ENCODE measurements at places on chromosomes 4 and X. TPM values are rescaled to one million over a fixed set of nuclear protein-coding genes. Genes with fewer than 3 reads are reported as not detected.

DNA sequence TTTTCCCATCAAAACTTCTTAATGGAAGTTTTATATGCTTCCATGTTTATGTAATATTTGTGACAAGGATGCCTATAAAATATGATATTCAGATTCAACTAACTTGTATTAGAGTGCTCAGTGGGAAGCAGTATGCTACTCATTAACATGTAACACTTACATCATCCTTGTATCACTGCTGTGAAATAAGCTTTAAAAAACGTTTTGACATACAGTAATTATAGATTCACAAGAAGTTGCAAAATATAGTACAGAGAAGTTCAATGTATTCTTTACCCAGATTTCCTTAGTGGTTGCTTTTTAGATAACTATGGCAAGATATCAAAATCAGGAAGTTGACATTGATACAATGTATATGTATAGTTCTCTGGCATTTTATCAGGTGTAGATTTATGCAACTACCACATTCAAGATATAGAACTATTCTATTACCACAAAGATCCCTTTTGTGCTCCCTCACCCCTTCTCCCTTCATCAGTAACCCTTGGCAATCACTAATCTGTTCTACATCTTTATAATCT is 56.3 kb downstream of the DTHD1 start:
- H3K36me3 ChIP-seq, result no peaks in the 10 kb centered on the region
- H3K4me1 ChIP-seq, result peaks cover 9% of the 10 kb centered on the region
- no peak overlapping the region for H3K27ac ChIP-seq
- no peaks in the 10 kb centered on the region for H3K27me3 ChIP-seq
- DNase-seq, result no peak

GRCh38 chr4:128590034-128590740 is 219.3 kb upstream of the JADE1 start:
- DNase-seq, result no peak
- no peak overlapping the region for H3K4me3 ChIP-seq
- H3K27me3 ChIP-seq, result no peaks in the 10 kb centered on the region
- no peaks in the 10 kb centered on the region for H3K4me1 ChIP-seq
- no peak overlapping the region for H3K27ac ChIP-seq

DNA sequence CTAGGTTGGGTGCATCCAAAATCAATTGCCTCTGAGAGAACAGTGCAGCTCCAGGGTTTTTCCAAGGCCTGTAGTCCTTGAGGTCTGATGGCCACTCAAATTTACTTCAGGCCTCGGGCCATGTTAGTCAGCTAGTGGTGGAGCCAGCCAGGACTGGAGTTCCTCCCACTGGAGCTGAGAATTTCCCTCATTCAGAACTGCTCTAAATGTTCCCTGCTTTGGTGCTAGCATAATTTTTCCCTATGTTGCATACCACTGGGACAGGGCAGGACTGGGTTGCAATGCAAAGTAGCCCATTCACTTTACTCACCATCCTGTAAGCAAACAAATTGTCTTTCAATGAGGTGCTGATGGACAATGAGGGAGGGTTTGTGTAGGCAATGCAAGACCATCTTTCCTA is 146.0 kb upstream of the ZXDB start:
- H3K27me3 ChIP-seq, result no peaks in the 10 kb centered on the region
- H3K4me3 ChIP-seq, result no peak overlapping the region
- no peak overlapping the region for H3K27ac ChIP-seq
- H3K4me1 ChIP-seq, result no peaks in the 10 kb centered on the region
- H3K36me3 ChIP-seq, result peaks cover 14% of the 10 kb centered on the region

GRCh38 chr4:184802697-184803015 is 23.1 kb downstream of the ACSL1 start:
- no peak overlapping the region for H3K4me3 ChIP-seq
- H3K36me3 ChIP-seq, result peaks cover 7% of the 10 kb centered on the region
- peaks cover 1% of the 10 kb centered on the region for H3K4me1 ChIP-seq
- H3K27ac ChIP-seq, result no peak overlapping the region

- no peaks in the 10 kb centered on the region for H3K27me3 ChIP-seq
- no peak overlapping the region for H3K4me3 ChIP-seq
- no peaks in the 10 kb centered on the region for H3K36me3 ChIP-seq
- no peak overlapping the region for H3K27ac ChIP-seq
- no peaks in the 10 kb centered on the region for H3K4me1 ChIP-seq
Observed at GRCh38 chr4:25867781-25868294, 5.0 kb upstream of the SEL1L3 start.

The PPM1K gene
- total RNA-seq, result 42.2 TPM

All from activated naive CD8-positive, alpha-beta T cell treated with anti-CD3 and anti-CD28 coated beads for 36 hours (primary cell).